Fibroblast of skin of left biceps (primary cell): ENCODE measurements at places on chromosomes 16 and 17.

- no peak for DNase-seq
Observed at GRCh38 chr17:73909186-73909585, 264.9 kb upstream of the SDK2 start.

- no peak for DNase-seq
Observed at GRCh38 chr17:31002047-31002446, 31.2 kb downstream of the RNF135 start.

DNA sequence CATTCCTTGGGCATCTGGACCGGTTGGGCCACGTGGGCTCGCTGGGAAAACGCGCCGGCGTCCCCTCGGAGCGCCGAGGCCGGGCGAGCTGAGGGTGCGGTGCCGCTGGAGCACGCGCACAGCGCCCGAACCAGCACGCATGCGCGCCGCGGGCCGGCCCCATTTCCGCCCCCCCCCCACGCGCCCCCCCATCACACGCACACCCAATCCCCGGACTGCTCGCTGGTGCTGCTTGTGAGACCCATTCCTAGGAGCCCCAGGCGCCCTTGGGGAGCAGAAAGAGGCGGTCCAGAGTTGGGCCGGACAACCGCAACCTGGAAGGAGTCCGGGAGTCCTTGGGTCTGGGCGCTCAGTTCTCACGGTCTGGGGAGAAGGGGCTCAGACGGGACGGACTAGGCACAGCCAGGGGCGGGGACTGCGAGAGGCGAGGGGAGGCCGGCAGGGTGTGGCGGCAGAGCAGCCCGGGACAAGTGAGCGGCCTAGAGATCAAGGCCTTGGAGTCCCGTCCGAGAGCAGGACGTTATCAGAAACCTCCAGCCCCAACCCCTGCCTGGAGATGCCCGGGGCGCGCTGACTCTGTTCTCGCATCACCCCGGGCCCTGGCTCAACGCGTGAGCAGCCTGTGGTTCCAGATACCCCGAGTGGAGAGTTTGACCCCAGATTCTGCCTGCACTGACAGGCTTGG is 6.0 kb upstream of the CBX8 start:
- DNase-seq, result no peak

- no peak for DNase-seq
Observed at GRCh38 chr17:13508896-13509295, 92.8 kb downstream of the HS3ST3A1 start.

DNA sequence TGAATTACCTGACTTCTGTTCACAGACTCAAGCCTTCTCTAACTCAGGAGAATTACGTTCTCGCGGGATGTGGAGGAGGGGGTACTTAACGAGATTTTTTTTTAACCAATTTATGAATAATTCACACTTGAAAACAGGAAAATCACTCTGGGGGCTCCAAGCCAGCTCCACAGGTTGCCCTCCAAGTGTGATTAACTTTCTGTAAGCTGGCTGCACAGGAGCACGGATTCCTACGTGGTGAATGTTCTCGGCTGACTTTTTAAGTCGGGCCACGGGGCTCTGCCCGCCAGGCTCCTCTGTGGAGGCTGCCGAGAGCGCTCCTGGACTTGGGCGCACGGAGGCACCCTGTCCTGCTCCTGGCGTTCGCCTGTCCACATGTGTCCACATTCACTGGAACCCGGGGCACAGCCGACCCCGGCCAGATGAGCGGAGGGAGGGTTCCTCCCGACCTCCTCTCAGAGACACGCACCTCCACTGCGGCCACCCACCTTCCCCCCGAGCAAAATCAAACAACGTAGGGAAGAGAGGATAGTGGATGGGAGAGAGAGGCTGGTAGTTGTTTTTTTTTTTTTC is 147.1 kb upstream of the CHMP6 start:
- no peak for DNase-seq
